ENCODE measurements at places on chromosomes 16 and 17.

- DNase-seq, result no peak
Measured at GRCh38 chr16:68086336-68086841, 1.2 kb downstream of the NFATC3 start.

DNA sequence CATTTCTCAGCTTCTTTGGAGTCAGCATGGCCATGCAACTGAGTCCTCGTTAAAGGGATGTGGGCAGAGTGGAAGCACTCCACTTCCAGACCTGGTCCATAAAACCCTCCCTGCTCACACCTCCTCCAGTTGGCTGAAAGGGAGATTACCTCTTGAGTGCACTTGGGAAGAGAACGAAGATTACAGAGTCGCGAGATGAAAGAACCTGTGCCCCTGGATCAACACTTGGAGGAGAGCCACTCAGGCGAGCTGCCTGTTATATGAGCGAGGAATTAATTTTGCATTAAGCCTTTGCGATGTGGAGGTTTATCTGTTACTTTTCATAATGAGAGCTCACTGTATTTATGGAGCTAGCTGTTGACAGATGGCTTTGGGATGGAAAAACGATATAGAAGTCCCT lies 147.9 kb downstream of the MAF start:
- no peak for DNase-seq

- no peak for DNase-seq
Measured at GRCh38 chr17:59870482-59870881, 22.3 kb downstream of the TUBD1 start.

GRCh38 chr16:1923299-1924034 lies 5.3 kb upstream of the HS3ST6 start:
- no peak for DNase-seq

- no peak for DNase-seq
Measured at GRCh38 chr16:46922239-46922638, 38.1 kb downstream of the GPT2 start.

GRCh38 chr17:75459590-75460267 lies 3.3 kb downstream of the TMEM94 start:
- no peak for DNase-seq

DNA sequence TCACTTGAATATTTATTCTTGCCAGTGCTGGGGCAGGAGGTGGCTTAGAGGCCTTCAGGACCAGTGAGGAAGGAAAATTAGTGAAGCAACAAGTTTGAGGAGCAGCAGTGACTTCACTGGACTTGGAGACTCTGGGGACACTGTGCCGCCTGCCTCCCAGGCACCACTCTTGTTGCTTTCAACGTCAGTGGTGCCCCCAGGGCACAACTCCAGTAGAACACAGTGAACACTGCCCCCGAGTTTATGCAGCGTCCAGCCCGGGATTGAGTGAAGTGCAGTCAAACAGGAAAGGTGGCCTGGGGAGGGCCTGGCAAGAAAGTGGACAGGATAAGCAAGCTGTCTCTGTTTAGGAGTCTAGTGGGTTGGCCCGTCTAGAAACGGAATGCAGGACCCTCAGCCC lies 24.4 kb upstream of the NAT9 start:
- no peak for DNase-seq

DNA sequence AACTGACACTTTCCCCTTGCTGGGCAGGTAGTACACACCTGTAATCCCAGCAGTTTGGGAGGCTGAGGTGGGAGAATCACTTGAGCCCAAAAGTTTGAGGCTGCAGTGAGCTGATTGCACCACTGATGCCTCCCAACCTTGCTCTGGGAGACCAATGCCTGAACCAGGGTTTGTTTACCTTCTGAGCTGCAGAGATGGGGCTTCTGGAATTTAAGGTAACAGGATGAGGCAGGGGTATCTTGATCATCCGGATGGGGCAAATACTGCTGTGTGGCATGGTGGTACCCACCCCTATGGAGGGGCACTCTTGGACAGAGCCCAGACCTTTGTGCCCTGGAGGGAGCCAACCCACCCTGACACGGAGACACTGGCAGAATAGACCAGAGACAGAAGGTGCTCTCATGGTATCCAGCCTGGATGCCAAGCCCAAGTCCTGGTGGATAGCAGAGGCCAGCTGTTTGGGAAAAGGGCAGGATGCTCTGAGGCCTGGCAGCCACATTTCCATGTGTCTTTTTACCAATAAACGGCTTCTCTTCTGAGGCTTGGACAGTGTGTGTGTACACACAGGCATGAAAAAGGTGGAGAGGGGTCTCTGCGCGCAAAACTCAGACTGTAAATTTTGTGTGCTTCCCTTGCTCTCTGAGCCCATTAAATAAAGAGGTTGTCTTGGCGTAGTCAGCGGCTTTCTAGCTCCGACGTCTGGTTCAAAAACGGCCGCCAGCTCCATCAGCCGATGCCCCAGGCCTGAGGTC lies 4.4 kb downstream of the ZNF48 start:
- no peak for DNase-seq

DNA sequence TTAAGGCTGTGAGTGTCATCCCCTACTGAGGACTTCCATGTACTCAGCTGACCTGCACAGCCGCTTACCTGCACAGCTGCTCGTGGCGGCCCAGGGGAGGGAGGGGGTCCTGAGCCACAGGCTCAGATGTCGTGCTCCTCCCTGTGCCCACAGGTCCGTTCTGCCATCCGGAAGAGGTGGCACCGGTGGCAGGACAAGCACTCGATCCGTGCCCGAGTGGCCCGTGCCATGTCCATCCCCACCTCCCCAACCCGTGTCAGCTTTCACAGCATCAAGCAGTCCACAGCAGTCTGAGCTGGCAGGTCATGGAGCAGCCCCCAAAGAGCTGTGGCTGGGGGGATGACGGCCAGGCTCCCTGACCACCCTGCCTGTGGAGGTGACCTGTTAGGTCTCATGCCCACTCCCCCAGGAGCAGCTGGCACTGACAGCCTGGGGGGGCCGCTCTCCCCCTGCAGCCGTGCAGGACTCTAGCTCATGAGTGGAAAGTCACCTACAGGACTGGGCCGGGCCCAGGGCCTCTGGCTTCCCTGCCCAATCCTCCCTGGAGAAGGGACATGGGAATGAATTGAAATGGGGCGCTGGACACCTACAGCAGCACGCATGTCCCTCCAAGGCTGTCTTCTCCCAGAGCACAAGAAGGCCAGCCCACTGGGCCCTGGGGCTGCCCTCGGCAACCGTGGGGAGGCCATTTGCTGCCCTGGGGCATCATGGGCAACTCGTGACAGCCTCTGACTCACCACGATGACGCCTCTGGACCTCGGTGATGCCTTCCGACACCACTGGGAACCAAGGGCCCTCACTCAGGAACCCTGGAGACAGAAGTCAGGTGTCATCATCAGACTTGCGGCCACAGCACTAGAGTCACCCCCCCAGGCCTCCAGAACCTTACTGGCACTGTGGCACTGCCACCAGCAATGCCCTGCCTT lies 9.9 kb upstream of the SPPL2C start:
- DNase-seq, result no peak

DNA sequence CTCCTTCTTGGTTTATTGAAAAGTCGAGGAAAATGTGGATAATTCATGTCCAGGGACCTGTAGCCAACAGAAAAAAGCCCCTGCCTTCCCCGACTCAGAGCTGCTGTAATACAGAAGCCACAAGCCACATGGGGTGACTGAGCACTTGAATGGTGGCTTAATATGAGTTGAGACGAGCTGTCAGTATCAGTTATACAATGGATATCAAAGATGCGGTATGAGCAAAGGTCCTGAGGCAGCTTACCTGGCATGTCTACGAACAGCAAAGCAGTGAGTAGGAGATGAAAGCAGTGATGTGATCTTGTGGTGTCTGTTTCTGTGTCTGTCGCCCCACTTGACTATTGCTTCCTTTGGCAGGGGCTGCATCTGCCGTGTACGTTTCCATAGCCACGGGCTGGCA lies 12.2 kb upstream of the RMI2 start:
- DNase-seq, result no peak

GRCh38 chr16:50985733-50986132 lies 165.3 kb downstream of the SALL1 start:
- DNase-seq, result no peak

DNA sequence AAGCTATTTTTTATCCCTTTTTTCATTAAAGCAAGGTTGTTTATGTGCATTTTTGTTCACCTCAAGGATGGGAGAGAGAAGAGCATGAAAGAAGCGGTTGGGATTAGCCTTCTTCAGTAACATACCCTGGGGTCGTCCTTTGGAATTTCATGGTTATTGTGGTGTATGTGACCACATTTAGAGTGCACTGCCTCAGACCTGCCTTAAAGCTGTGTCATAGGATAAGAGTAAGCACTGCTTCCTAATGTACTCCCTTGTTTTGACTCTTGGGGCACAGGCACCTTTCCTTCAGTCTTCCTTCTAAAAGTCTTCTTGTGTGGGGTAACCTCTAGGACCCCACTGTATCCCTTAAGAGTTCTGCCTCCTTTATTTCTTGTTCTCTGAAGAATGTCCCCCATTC lies 28.9 kb downstream of the TNRC6A start:
- DNase-seq, result no peak

DNA sequence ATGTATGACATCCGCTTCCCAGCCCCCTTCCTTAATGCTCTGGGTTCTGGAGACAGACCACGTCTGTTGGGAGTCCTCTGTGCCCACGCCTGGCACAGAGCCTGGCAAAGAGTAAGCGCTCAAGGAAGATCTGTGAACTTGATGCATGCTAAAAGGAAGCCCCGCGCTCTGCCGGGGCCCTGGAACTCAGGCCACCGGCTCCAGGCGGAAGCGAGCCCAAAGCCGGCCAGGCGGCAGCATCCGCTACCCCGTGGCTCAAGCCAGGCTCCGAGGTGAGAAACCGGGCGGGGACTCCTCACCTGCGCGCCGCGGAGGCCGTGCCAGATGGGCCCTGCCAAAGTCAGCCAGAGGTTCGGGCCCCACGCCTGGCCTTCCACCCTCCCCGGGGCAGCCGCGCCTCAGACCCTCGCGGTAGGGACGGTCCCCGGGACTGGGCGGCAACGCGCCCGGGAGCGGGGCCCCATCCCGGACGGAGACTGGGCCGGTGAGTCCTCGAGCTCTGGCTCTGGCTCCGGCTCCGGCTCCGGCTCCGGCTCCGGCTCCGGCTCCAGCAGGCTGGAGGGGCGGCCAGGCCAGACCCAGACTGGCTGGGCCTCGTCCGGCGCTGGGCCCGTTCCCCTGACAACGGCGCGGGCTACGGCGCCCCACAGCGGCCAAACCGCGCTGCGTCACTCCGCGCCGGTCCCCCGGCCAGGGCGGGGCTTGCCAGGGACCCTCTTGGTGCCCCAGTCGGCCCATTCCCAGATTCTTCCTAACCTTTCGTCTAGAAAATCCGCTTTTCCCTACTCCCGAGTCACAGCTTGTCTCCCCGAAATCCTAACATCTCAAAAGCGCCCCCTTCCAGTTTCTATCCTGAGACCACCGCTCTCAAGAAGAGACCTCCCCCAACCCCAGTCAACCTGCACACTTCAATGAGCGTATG lies at the start of gene ZDHHC1:
TSS of gene ZDHHC1 (minus strand) at position 606 of the 922 bp plus-strand sequence. CDS start 8,702 bp downstream, outside the sequence.
- DNase-seq, result no peak

DNA sequence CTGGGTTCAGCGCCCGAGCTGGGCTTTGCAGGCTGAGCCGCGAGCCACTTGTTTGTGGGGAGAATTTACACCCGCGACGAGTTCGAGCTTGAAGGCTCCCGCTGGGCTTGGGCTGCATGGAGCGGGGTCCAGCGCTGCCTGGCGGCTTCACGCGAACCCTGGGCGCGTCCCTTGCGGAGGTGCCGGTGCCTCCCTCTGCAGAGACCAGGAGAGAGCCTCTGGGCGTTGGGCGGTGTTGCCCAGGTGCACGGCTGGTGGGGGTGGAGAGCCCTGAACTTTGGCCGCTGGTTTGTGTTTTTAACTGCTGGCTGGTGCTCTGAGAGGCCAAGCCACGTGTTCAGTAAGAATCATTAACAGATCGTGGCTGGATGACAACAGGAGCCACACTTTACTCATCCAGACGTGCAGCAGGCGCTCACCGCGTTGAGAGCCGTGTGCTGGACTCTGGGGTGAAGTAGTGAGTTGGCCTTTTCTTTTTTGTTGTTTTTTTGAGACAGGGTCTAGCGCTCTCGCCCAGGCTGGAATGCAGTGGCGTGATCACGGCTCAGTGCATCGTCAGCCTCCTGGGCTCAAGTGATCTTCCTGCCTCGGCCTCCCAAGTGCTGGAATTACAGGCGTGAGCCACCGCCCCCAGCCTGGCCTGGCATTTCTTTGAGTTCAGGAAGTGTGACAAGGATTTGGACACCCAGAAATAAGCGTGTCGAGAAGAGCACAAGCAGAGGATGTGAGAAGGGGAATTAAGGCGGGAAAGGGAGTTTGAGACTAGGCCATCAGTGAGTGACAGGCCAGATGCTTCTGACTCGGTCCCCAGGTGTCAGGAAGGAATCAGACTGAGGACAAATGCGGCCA lies 827 bp downstream of the CDK10 start:
- no peak for DNase-seq

- DNase-seq, result no peak
Measured at GRCh38 chr17:9002606-9003354, 18.5 kb upstream of the NTN1 start.

- no peak for DNase-seq
Measured at GRCh38 chr16:53600126-53600525, 97.1 kb upstream of the AKTIP start.

DNA sequence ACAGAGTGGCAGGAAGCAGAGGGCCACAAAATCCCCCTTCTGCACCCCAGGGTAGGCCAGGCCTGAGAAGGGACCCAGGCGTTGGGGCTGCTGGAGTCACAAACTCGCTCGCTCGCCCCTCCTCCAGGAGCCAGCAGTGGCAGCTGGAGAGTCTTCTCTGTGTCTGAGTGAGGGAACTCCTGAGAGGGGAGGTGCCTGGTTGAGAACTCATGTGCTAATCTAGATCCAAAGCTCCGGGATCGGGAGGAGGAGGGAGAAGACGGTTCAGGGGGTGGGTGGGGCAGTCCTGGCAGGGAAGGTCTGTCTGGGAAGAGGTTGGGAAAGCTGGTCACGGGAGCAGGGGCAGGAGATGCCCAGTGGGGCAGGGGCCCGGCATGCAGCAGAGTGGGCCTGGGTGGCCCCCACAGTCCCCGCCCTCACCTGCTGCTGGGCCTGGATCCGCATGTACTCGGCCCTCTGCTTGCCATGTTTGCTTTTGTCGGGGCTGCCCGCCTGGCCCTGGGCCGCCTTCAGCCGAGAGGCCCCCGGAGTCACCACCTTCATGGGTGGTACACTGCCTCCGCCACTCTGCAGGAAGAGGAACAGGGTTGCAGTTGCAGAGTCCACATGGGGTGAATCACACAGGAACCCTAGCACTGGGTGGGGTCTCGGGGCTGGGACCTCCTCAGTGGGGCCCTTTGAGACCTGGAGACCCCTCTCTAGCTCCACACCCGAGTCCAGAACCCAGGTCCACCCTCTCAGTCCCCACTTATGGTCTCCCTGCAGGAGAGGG lies 62.2 kb downstream of the SRCIN1 start:
- no peak for DNase-seq

GRCh38 chr16:23967775-23968174 lies 132.0 kb downstream of the PRKCB start:
- DNase-seq, result no peak

DNA sequence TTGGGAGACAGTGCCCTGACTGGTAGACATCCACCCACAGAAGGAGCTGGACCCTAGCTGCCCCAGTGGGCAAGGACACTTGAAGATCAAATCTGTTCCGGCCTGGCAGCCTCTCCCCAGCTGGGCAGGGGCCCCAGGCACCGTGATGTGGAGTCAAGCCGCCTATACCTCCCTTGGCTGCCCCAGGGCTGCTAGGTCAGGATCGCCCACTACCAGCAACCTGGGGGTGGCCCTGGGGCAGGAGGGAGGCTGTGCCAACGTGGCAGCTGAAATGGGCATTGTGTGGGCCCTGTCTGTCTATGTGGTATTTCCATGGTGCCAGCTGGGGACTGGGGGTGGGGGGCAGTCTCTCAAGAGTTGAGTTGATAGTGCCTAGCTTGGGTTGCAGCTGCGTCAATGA lies 941 bp downstream of the PDK2 start:
- DNase-seq, result no peak
